Kidney (tissue), 22 donors: ENCODE measurements at places on chromosomes 3 and 15. TPM values are rescaled to one million over a fixed set of nuclear protein-coding genes. Genes with fewer than 3 reads are reported as not detected.

The NPAP1 gene
- 0.04 TPM for polyA plus RNA-seq

The SLC12A8 gene
- polyA plus RNA-seq, result 5.4 TPM

The RYR3 gene
- 0.90 TPM for polyA plus RNA-seq

The KCNH8 gene
- not detected for polyA plus RNA-seq

The WDR48 gene
- 21.0 TPM for polyA plus RNA-seq

- no peaks in the 10 kb centered on the region for H3K27me3 ChIP-seq
- no peak overlapping the region for H3K27ac ChIP-seq
- DNase-seq, result peak; percentile 85
Measured at GRCh38 chr15:26771578-26772153, 1.2 kb downstream of the GABRB3 start.

DNA sequence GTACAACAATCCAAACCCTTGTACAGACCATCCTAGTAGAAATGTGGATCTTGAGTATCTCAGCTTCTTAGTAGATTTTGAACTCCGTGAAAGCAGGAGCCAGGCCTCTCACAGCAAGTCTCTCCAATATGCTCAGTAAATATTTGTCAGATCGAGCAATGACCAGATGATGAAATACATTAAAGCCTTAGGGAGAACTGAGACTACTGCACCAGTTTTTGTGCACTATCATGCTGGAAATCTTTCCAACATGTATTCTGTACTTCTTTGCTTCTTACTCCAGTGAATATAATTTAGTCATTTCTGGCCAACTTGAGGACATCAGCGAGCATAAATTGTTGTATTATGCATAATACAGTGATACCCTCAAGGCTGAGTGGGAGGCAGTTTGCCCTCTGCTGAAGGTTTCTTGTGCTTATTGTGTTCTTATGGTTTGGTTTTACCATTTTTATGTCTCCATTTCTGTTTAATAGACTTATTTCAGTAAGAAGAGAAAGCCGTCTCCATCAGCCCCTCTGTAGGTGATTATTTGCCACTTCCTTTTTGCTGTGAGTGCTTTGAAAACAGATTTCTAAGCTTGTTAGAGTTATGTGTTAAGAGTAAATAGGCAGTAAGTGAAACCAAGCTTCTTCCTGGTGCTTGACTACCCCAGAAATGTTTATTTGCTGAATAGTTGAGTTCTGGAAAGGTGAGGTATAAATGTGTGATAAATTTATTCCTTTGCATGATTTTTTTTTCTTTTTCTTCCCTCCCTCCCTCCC, 147.1 kb downstream of the PGPEP1L start:
- no peak overlapping the region for H3K4me3 ChIP-seq
- H3K4me1 ChIP-seq, result no peaks in the 10 kb centered on the region
- H3K27me3 ChIP-seq, result no peaks in the 10 kb centered on the region
- no peak for DNase-seq

DNA sequence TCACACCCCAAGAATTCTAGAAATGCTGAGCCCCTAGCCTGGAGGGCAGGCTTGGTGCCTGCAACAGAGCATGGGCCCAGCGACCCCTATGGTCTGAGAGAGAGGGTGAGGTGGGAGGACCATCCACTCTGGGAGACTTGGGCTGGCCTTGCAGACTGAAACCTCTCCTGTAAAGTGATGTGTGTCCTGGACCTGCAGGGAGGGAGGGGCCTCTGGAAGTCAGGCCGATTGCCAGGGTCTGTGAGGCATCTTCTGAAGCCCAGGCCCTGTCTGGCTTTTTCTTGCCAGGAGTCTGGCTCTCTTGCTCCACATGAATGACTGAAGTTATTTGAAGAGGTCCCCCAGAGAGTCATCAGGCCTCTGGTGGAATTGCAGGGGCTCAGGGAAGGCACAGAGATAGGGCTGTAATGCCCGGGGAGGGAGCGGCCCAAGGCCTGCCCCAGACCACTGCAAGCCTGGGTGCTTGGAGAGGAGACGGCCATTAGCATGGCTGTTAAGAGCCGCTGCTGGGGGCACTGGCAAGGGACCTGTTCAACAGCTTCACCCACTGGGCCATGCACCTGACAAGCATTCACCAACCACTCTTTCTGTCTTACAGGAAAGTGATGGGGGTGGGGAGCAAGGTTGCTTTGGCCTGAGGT, 56.0 kb upstream of the CHRNA7 start:
- no peak overlapping the region for H3K4me3 ChIP-seq
- no peaks in the 10 kb centered on the region for H3K36me3 ChIP-seq
- no peak overlapping the region for H3K27ac ChIP-seq

- DNase-seq, result peak; percentile 77
- H3K4me3 ChIP-seq, result no peak overlapping the region
- H3K27ac ChIP-seq, result no peak overlapping the region
- H3K27me3 ChIP-seq, result no peaks in the 10 kb centered on the region
- no peaks in the 10 kb centered on the region for H3K4me1 ChIP-seq
Measured at GRCh38 chr15:45795440-45796069, 160.7 kb downstream of the SQOR start.

DNA sequence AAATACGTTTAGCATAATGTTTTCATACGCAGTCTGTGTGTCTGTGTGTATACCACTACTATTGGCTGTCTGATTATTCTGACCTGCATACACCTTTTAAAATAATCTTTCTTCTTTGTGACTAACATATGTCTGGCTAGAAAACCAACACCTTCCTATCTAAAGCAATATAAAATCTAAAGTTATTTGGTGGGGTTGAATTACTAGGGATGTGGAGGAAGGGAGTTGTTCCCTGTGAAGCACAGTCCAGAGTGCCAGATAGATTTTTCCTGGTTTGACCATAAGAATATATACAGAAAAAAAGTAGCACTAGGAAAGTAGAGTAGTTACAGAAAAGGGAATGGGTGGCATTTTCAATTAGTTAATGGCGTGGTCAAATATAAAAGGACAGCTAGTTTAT, 918.8 kb downstream of the NAALADL2 start:
- no peaks in the 10 kb centered on the region for H3K27me3 ChIP-seq
- H3K27ac ChIP-seq, result no peak overlapping the region
- H3K4me3 ChIP-seq, result no peak overlapping the region
- no peak for DNase-seq
- H3K4me1 ChIP-seq, result no peaks in the 10 kb centered on the region

GRCh38 chr15:45715528-45715927, 80.7 kb downstream of the SQOR start:
- H3K36me3 ChIP-seq, result no peaks in the 10 kb centered on the region
- no peak overlapping the region for H3K27ac ChIP-seq
- H3K4me3 ChIP-seq, result no peak overlapping the region
- peaks cover 4% of the 10 kb centered on the region for H3K27me3 ChIP-seq
- DNase-seq, result no peak
- H3K4me1 ChIP-seq, result no peaks in the 10 kb centered on the region

DNA sequence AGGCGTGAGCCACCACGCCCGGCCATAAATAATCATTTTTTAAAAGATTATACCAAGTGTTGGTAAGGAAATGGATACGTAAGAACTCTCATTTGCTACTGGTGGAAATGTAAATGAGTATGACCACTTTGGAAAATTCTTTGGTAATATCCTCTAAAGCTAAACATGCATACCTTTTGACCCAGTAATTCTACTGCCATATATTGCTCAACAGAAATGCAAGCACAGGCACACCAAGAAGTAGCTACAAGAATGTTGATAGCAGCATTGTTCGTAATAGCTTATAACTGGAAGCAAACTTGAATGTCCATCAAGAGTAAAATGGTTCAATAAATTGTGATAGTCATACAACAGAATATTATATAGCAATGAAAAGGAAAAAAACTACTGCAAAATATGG, 4.8 kb upstream of the CASR start:
- no peaks in the 10 kb centered on the region for H3K4me1 ChIP-seq
- no peak overlapping the region for H3K27ac ChIP-seq
- no peaks in the 10 kb centered on the region for H3K36me3 ChIP-seq
- peaks cover 4% of the 10 kb centered on the region for H3K27me3 ChIP-seq

DNA sequence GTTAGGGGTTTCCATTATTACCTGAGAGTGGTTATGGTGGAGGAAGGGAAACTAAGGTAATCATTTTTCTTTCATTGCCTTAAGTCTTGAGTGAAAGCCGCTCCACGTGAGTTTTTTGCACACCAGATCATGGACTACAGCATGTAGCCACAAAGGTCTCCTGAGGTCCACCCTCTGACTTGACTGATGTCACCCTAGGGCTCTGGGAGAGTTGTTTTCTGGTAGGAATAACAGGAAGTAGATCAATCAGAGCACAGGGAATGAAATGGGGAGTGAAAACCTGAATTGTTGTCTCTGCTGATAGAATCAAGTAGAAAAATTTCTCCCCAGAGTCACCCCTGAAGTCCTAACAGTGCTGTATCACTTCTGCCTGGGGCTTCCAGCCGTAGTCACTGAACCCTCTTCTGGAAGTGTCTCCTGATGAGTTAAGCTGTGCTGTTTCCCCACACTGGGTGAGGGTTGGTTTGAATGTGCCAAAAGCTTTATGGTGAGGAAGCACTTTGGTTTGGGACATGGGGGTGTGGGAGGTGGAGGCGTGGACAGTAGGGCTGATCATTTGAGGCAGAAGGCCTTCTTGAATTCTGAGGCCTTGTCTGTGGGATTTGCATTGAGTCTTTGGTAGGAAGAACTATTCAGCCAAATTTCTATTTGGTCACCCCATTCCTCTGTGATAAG, 64.3 kb downstream of the SLCO3A1 start:
- H3K36me3 ChIP-seq, result no peaks in the 10 kb centered on the region
- H3K4me3 ChIP-seq, result no peak overlapping the region
- no peaks in the 10 kb centered on the region for H3K27me3 ChIP-seq
- H3K4me1 ChIP-seq, result no peaks in the 10 kb centered on the region

- no peak overlapping the region for H3K4me3 ChIP-seq
- DNase-seq, result no peak
Measured at GRCh38 chr3:42758126-42758525, 14.9 kb downstream of the CCDC13 start.

- peak; percentile 95 for DNase-seq
- peak overlapping the region; percentile 77 for H3K4me3 ChIP-seq
- H3K27me3 ChIP-seq, result no peaks in the 10 kb centered on the region
- H3K4me1 ChIP-seq, result no peaks in the 10 kb centered on the region
- H3K36me3 ChIP-seq, result no peaks in the 10 kb centered on the region
Measured at GRCh38 chr3:129314386-129315222, 35.9 kb downstream of the HMCES start.
